ENCODE measurements at places on chromosomes 5 and 9. TPM values are rescaled to one million over a fixed set of nuclear protein-coding genes. Genes with fewer than 3 reads are reported as not detected.

The INSL4 gene
- 16.7 TPM for total RNA-seq

The PAEP gene
- total RNA-seq = 0.41 TPM

The DDX4 gene
- not detected for total RNA-seq

The IL4 gene
- total RNA-seq = not detected

The SPINK6 gene
- total RNA-seq = 0.49 TPM

The CCDC192 gene
- not detected for total RNA-seq

The KIF2A gene
- total RNA-seq = 37.6 TPM

The IARS1 gene
- 97.1 TPM for total RNA-seq

The ENHO gene
- 2.0 TPM for total RNA-seq

The FAM221B gene
- not detected for total RNA-seq

The SPINK4 gene
- not detected for total RNA-seq

The GLRA1 gene
- total RNA-seq = not detected

The GPR151 gene
- not detected for total RNA-seq

The SLC36A2 gene
- total RNA-seq = not detected

The IL5 gene
- not detected for total RNA-seq
